ENCODE measurements at places on chromosomes 4 and X.
A peak's percentile ranks its signal among the peaks of the same experiment; 100 is the strongest.

GRCh38 chr4:69167300-69167699, 47.2 kb downstream of the UGT2B11 start:
- DNase-seq: no peak

- DNase-seq: no peak
Observed at GRCh38 chr4:119317990-119318389, 3.9 kb downstream of the FABP2 start.

DNA sequence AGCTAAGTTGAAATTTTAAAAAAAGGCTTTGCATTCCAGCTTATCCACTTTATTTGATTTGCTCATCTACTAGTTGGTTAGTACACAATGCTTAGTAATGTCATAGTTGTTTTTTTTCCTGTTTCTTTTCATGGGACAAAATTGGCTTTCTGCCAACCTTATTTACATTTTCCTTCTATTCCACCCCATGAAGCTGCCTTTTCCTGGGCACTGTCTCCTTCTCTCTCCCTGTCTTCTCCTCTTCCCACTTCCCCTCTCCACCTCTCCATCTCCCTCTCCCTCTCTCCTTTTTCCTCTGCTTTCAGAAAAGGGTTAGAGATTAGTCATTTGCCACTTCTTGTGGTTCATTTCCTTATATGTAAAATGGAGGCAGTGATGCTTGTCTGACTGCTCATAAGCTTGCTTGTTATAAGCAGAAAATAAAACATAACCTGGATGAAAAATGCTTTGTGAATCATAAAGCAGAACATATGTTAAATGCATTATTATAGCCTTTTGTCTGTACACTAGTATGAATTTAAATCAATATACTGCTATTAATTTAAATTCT, 181.9 kb downstream of the CEP135 start:
- DNase-seq: no peak

- peak; percentile 13 for DNase-seq
Observed at GRCh38 chr4:89129080-89129640, 17.8 kb downstream of the TIGD2 start.

GRCh38 chr4:54723820-54724219, 66.1 kb downstream of the KIT start:
- DNase-seq: no peak

- no peak for DNase-seq
Observed at GRCh38 chr4:186516287-186516686, 39.1 kb downstream of the MTNR1A start.

GRCh38 chr4:134754301-134755019, 552.9 kb upstream of the PABPC4L start:
- no peak for DNase-seq

DNA sequence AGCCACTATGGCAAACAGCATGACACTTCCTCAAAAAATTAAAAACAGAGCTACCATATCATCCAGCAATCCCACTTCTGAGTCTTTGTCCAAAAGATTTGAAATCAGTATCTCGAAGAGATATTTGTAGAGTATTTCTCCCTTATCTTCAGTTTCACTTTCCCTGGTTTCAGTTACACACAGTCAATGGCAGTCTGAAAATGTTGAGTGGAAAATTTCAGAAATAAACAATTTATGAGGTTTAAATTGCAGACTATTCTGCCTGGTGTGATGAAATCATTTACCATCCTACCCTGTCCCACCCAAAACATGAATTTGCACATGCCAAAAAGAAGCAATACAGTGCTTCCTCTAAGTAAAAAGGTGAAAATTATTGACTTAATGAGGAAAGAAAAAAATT, 43.9 kb downstream of the NPY2R start:
- no peak for DNase-seq

DNA sequence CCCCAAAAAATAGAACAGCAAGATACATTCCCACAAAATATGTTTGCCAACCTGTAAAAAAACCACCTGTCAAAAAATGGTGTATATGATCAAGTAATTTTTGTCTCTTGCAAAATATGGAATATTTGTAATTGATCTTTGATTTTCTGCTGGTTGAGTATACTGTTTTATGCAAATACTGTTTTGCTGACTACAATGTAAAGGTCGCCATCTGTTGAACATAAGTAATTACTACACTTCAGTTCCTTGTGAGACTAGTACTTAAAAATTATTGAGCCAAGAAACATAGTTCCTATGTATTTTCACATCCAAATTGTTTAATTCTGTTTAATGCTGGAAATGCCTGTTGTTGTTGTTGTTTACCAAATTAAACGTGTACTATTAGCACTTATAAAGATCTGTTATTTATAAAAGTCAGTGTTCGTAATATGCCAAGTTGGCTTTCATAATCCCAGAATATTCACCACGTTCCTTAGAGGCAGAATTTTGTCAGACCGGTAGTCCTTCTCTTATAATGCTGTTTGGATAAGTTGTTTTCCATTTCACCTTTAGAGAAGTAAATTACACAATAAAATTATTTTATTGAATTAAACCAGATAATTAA, 144.2 kb downstream of the PDLIM5 start:
- no peak for DNase-seq

GRCh38 chrX:25016938-25017598, 1.3 kb upstream of the ARX start:
- DNase-seq: no peak

DNA sequence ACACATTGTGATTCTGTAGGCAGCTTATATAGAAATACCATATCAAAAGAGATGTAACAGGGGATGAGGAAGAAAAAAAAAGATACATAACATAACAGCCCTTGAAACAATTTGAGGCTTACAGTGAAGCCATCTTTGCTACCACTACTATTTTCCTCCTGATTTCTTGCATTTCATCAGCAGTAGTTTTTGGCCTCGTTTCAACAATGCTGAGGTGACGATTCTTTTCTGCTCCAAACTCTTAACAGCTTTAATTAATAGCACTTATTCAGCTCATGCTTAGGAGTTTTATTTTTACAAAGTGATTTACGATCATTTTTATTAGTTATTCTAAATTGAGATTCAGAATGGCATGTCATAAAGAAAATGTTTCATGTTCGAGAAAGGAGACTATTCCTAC, 163.2 kb downstream of the DCK start:
- DNase-seq: no peak

GRCh38 chrX:24154490-24155034, 5.0 kb downstream of the ZFX start:
- DNase-seq: no peak

GRCh38 chr4:21960793-21961192, 12.2 kb upstream of the KCNIP4 start:
- DNase-seq: no peak

GRCh38 chr4:173651651-173652282, 121.7 kb upstream of the HAND2 start:
- no peak for DNase-seq

DNA sequence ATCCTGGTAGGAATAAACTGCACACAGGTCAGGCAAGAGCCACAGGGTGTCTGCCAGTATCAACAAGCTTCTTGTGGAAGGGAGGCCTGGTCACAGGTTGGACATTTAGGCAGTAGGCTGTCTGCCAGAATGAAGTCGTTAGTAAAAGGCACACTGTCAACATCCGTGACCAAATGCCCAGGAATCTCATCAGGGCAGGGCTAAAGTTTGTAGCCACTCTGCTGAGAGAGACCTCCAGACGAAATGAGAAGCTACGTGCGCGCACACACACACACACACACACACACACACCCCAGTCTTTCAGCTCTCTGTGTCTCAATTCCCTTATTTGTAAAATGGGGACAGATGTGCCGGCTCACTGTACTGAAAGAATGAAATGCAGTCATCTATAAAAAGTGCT, 408.7 kb upstream of the ZFP42 start:
- DNase-seq: no peak

DNA sequence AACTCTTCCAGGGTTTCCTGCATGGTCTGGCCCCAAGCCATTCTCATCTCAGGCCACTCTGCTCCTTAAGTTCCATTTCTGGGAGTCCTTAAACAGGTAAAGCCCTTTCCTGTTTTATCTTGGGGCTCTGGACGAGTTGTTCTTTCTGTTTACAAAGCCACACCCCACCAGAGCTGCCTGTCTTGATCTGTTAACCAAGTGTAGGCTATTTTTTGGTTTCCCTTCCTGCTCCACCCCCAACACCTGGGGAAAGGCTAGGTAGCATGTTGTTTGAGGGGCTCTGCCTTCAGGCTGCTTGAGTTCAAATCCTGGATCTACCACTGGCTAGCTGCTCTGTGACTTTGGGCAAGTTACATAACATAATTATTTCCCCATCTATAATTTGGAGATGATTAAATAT, 40.0 kb downstream of the ERVMER34-1 start:
- DNase-seq: no peak

GRCh38 chr4:103075435-103075893, 1.1 kb downstream of the SLC9B2 start:
- no peak for DNase-seq

DNA sequence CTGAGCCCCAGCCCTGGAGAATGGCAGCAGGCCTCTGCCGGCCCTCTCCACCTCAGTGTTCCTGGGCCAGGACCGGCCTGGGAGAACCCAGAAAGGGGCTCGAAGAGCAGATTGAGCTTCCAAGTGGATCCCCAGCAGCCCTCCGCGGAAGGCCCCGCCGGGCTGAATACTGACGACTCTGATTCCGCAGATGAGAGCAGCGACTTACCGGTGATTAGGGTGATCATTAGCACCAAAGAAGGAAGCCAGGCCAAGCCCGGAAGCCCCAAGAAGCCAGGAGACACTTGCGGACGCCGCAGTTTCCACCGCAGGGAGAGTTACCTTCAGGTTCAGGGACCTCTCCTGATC, 876 bp downstream of the LOC101059915 start:
- DNase-seq: no peak

DNA sequence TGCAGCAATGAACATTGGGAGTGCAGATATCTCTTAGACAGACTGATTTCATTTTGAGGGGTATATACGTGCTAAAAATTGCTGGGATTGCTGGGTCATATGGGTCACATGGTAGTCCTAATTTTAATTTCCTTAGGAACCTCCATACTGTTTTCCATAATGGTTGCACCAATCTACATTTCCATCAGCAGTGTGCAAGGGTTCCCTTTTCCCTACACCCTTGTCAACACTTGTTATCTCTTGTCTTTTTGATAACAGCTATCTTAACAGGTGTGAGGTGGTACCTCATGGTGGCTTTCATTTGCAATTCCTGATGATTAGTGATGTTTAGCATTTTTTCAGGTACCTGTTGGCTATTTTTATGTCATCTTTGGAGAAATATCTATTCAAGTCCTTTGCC, 57.0 kb downstream of the GPC3 start:
- no peak for DNase-seq

- DNase-seq: no peak
Observed at GRCh38 chr4:127284236-127284635, 348.5 kb upstream of the INTU start.

DNA sequence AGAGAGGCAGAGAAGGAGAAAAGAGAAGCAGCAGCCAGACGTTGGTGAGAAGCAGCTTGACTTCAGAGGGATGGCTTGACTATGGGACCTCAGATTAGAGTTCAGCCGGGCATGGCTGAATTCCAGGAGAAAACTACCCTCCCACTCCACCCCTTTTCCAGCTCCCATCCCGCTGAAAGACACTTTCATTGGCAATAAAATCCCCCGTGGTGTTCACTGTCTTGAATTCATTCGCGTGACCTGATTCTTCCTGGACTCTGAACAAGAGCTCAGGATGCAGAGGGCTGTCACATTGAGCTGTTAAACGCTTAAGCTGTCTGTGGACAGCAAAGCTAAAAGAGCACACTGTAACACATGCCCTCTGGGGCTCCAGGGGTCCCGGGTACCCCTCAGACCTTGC, 1575.3 kb upstream of the AGA start:
- DNase-seq: no peak

- no peak for DNase-seq
Observed at GRCh38 chr4:85905761-85906160, 430.8 kb downstream of the ARHGAP24 start.

GRCh38 chr4:151858356-151858755, 97.5 kb upstream of the GATB start:
- DNase-seq: no peak

- DNase-seq: no peak
Observed at GRCh38 chrX:12955882-12956703, 18.8 kb upstream of the TMSB4X start.

DNA sequence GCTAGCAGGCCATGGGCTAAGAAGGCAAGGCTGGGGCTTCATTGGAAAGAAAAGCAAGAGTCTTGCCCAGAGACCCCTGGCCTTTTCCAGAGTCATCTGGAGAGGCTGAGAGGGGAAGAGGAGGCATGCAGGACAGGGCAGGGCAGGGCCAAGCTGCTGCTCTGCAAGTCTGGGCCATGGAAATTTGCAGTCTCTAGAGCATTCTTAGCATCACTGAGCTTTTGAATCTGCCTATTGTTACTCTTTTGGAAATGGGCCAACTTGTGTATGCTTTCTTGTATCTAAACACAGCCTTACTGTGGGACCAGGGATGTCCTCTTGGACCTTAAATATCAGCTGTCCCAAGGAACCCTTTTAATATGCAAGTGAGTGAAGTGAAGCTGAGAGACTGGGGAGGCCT, 560.5 kb downstream of the MID1IP1 start:
- DNase-seq: no peak

DNA sequence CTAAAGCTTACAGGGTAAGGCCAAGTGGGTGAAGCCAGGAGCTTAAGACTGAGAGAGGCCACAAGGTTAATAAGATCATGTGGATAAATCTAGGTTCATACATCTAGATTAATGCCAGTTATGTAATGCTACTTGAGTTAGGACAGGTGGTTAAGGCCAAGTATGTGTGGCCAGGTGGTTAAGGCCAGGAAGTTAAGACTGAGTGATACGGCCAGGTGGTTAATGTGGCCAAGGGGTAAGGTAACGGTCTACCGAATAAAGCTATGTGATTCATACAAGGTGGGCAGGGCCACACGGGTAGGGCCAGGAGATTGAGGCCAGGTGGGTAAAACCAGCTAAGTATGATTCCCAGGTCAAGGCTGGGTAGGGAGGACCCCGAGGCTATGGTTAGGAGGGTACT, 223.0 kb downstream of the TACR3 start:
- no peak for DNase-seq

DNA sequence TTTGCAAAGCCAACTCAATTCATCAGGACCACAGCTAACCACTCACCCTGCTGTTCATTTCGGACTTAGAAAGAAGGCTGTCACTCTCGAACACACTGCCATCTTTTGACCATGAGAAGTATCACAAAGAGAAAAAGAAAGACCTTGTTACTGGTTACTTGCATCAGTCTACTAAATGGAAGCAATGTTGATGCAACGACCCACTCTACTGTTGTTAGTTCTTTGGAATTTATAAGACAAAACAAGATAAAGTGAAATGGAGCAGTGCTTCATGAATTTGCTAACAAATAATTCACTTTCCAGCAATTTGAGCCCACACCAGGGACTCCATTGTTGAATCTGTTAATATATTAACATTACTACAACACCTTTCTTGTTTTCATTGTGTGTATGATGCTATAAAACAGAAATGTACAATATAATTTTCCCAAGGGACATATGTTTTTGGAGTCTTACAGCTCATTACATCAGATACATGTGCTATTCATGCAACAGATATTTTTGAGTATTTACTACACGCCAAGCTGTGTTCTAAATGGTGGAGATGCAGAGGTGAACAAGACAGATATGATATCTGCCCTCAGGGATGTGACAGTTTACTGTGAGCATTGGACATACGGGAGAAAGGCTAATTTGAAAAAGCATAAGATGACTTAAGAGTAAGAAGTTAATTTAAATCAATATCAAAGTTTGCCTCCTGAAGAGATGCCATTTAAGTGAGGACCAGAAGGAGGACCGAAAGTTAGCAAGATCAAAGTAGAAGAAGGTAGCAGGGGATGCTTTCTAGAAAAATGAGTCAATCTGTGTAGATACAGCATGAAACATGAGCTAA, 87.2 kb downstream of the AREG start:
- DNase-seq: peak; percentile 84

GRCh38 chrX:130155564-130155963, 10.1 kb downstream of the AIFM1 start:
- DNase-seq: no peak

Measured in AG09309 (cell line).